Frontal cortex (tissue), 4 donors: ENCODE measurements at places on chromosomes 5 and 9. TPM values are rescaled to one million over a fixed set of nuclear protein-coding genes. Genes with fewer than 3 reads are reported as not detected.

GRCh38 chr9:38088006-38088925 lies 19.2 kb upstream of the SHB start:
- peak; percentile 60 for DNase-seq

The PTGS1 gene
- total RNA-seq, result 0.41 TPM

The PBX3 gene
- 37.5 TPM for total RNA-seq

DNA sequence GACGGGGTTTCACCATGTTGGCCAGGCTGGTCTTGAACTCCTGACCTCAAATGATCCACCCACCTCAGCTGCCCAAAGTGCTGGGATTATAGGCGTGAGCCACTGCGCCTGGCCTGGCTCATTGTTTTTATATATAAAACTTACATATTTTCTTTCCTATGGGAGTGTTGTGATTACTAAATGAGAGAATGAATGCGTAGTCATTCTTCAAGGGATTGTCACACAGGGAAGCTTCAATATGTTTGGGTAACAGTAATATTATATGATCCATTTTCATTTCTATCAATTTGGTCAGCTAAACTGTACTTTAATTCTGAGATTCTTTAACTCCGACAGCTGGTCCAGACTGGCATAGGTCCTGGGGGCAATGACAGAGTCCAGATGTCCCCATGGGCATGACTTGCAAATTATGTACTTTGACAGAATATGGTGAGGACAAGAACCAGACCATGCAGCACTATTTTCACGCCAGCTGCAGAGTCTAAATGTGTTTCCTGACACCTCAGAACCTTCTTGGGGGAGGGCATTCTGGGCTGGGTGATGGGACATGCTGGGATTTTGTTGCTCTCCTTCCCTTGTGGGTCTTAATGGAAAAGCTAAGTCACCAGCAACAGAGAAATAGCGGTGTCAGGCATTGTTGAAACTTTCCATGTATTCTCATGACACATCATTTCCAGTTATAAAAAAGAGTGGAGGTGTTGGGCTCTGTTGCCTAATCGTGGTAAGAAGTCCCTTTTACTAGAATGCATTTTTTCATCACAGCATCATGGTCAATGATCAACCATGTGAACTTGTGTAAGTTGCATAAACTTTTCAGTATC lies 40.9 kb upstream of the TNC start:
- DNase-seq, result no peak

The CTSV gene
- 0.41 TPM for total RNA-seq

DNA sequence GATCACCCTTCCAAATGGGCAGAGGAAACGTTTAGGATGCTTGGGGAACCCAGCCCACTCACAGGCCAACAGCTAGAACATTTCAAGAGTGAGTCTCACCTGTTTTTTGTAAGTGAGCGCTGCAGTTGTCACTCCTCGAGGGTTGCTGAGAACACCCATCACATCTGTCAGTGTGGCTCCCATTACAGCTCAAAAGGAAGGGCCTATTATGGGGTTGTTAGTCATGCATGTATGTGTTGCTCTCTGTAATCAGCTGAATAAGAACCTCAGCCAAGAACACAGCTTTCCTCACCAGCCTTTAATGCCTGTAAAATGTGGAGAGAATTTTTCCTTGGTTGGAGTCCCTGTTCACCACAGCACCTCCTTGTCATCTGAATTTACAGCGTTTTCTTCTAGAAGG lies 196.3 kb upstream of the KLF4 start:
- no peak for DNase-seq
